Stimulated activated CD4-positive, alpha-beta T cell treated with anti-CD3 and anti-CD28 coated beads, Interleukin-1b, Interleukin-23, amount 100 ng/mL, for 1 hour (primary cell): ENCODE measurements at places on chromosomes 5 and 9.

GRCh38 chr9:134367791-134368490, 41.7 kb downstream of the RXRA start:
- DNase-seq: no peak

DNA sequence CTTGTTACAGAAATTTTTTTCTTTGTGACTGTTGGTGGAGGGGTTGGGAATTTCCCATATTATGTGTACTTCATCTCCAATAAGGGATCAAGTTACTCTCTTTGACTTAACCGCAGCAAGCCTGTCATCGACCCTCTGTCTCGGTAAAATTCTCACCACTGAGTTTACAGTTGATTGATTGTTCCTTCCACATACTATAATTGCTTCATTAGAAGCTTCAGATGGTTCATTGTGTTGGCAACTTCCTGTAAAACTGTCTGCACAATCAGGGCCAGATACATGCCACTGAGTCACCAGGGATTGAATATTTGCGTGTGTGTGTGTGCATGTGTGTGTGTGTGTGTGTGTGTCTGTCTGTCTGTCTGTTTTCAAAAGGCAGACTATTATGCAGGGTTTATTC, 176.6 kb downstream of the ZNF462 start:
- DNase-seq: no peak

DNA sequence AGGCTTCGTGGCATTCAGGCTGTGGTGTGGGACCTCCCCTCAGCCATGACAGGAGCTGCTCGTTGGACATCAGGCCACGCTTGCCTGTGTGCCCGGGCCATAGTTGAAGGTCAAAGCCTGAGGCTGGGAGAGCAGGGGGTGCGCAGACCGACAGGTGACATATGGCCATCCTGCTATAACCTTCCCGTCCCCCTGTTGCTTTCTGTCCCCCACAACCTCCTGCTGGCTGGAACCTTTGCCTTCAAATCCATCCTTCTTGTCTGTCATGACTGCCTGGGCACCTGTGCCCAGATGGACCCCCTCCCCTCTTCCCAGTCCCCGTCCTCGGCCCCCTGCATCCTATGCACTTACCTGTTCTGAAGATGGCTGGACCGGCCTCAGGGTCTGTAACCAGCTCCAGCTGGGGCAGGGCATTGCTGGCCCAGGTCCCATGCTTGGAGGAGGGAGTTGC, 83.2 kb downstream of the WNK2 start:
- no peak for DNase-seq

DNA sequence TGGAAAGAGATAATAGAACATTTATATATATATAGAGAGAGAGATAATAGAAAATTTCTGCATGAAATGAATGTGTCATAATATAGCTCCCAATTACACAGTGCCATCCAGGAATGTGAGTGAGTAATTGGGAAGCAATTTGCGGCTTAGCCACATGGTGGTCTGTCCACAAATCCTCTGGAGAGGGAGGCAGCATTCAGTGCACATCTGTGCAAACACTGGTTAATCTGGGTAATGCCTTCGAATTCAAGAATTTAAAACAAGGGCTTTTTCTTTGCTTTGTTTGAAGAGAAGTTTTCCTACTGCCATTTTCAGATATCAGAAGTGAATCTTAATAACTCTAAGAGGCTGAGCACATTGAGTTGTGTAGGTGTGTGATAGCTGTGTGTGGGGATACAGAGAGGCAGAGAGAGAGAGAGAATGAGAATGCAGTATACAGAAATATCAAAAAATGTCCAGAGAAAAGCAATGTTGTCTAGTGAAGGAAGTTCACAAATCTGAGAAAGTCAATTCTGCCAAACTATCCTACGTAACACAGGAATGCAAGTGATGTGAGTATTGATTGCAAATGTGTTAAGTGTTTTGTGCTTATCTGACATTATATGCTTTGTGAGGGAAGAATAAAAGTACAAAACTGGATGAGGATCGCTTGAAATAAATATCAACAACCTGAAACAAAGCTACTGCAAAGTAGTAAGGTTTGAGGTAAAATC, 134.6 kb downstream of the EDIL3 start:
- DNase-seq: no peak

DNA sequence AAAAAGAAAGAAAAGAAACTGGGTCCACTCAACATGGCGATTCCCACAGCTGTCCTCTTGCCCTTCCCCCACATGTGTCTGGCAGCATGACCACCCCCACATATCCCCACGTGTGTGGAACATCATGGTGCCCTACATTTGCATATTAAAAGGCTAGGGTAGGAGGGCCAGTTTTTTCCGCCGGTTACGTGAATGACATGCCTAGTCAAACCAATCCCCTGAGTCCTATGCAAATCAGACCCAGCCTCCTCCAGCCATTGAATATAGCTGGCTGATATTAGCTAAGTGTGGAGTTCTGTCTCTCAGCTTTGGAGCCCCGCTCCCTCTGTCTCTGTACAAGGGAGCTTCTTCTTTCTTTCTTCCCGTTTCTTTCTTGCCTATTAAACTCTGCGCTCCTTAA, 33.0 kb upstream of the CCDC112 start:
- DNase-seq: no peak

DNA sequence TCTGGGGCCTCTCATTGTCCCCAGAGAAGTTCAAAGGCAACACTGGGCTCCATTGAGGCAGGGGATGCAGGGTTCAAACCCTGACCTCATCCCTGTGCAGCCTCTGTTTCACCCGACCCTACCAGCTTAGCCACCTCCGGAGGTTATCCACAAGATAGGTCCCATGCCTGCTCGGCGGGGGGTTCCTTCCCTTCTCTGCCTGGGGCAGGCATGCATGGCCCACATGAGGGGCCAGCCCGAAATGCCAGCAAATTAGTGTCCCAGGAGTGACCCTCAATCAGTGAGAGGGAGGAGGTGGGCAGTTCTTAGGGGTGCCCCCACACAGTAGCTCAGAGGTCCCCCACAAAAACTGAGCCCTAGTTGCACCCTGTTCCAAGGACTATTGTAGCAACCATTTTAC, 24.8 kb upstream of the FUBP3 start:
- no peak for DNase-seq

DNA sequence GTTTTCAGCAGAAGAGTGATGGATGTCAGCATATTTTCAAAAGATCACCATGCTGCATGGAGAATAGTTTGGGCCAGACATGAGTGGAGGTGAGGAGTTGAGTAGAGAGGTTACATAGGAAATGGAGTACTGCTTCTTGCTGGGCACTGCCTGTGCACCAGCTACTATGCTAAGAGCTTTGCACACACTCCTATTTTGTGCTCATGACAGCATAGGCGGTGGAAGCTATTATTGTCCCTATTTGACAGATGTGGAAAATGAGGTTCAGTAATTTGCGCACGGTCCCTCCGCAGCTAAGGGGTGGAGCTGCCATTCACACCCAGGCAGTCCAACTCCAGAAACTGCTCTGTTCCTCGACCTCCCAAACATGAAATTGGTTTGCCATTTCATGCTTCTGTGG, 67.8 kb downstream of the ENTREP1 start:
- DNase-seq: no peak

DNA sequence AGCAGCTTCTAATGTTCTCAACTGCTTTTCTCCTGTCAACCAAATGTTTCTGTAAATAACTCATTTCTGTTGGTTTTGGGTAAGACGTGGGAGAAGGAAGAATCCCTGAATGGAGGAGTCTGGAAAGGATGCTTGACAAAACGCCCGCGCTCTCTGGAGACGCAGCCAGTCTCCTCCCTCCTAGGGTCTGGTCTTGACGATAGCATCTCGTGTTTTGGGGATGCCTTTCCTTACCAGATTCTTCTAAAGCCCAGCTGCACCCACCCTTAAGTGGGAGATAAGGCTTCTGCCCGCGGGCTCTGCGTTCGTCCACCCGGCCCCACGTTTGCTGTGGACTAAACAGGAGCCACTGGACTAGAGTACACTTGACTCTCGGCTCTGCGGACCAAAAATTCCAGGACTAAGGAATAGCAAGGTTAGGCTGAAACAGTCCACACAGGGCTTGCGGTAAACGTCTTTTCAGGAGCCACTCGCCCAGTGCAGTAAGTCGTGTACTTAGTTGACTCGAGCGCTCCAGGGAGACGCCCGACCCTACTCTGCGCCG, 491 bp upstream of the CTSL start:
- no peak for DNase-seq

DNA sequence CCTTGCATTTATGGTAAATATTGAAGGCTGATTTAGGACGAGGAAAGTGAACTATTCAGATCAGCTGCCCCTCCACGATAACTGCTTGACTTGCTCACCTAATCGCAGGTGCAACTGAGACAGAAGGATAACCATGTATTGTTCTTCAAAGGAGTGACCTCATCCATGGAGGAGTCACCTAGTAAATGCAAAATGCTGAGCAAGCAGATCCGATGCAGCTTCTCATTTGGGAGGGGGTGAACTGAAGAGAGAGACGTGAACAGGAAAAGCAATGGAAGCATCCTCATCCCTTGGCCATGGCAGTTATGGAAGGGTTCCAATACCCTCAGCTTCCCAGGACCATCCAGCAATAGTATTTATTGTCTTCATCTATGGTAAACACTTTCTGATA, 47.5 kb downstream of the RASGRF2 start:
- no peak for DNase-seq

- DNase-seq: no peak
Measured at GRCh38 chr5:112823656-112824055, 37.4 kb upstream of the SRP19 start.

- no peak for DNase-seq
Measured at GRCh38 chr9:37566716-37567115, 9.5 kb downstream of the FBXO10 start.

- DNase-seq: no peak
Measured at GRCh38 chr5:61719124-61719523, 387.1 kb downstream of the ZSWIM6 start.

GRCh38 chr5:40033009-40033408, 608.2 kb upstream of the DAB2 start:
- no peak for DNase-seq

DNA sequence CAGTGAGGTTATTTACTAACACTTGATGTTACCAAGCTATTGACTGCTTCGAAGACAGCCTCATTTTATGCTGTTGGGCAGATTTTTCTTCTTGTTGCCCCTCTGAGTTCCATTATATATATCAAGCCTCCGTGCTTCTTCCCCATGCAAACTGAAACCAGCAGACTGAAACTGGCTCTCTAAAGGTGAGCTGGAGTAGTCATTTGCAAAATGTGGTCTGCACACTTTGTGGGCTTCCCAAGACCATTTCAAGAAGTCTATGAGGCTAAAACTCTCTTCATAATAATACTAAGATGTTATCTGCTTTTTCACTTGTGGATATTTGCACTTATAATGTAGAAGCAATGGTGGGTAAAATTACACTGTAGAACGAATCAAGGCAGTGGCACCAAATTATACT, 13.9 kb downstream of the SLC36A1 start:
- DNase-seq: no peak

DNA sequence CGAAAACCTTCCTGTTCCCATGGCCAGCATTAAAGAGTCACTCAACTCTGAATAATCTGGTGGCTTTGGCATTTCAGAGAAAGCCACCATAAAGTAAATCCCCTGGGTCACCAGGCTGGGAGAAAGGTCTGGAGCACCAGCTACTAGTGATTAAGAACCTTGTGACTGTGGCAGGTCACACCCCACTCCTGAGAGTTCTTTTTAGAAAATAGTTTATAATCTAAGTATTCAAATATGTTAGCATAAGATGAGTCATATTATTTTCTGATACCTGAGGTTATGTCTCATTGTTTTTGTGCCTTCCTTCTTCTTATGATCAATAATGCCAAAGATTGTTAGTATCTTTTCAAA, 351.7 kb downstream of the ARRDC3 start:
- DNase-seq: no peak

DNA sequence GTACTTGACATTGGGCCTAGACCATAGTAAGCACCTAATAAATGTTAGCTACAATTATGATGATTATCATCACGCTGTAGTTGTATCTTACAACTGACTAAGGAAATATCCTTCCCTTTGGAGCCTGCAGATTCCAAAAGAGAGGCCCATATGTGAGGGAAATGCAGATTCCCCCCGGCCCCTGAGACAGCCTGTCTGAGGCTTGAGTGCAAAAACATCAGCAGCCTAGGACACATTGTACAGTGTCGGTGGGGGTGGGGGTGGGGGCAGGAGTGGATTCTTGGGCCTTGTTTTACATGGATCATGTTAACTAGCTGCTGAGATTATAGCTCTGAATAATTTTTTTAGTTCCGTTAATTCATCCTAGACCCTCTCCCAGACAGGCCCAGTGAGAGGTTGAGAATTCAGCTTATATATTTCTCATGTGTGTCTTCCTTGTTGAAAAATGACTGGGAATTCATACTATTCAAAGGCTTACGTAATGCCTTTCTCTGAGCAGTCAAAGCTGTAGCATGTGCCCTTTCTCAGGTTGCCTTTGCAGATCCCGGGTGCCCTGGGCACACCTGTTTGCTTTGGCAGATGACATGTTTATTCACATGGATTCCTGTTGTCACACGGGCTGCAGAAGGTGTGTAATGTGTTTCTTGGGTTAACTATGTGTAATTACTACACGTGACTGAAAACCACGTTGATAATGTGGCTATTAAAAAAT, 262.8 kb downstream of the NR3C1 start:
- DNase-seq: no peak

- DNase-seq: no peak
Measured at GRCh38 chr9:85895685-85896084, 45.3 kb upstream of the NAA35 start.

GRCh38 chr5:38603691-38604090, 47.2 kb upstream of the LIFR start:
- no peak for DNase-seq

- no peak for DNase-seq
Measured at GRCh38 chr5:141753971-141754713, 72.1 kb upstream of the ARAP3 start.

- DNase-seq: no peak
Measured at GRCh38 chr5:161378701-161379100, 167.8 kb downstream of the GABRB2 start.

- no peak for DNase-seq
Measured at GRCh38 chr9:114878879-114879564, 51.4 kb downstream of the TNFSF8 start.

GRCh38 chr5:171420431-171421241, 1.2 kb downstream of the FGF18 start:
- DNase-seq: no peak

- DNase-seq: no peak
Measured at GRCh38 chr9:95132366-95133324, 184.9 kb downstream of the FANCC start.

DNA sequence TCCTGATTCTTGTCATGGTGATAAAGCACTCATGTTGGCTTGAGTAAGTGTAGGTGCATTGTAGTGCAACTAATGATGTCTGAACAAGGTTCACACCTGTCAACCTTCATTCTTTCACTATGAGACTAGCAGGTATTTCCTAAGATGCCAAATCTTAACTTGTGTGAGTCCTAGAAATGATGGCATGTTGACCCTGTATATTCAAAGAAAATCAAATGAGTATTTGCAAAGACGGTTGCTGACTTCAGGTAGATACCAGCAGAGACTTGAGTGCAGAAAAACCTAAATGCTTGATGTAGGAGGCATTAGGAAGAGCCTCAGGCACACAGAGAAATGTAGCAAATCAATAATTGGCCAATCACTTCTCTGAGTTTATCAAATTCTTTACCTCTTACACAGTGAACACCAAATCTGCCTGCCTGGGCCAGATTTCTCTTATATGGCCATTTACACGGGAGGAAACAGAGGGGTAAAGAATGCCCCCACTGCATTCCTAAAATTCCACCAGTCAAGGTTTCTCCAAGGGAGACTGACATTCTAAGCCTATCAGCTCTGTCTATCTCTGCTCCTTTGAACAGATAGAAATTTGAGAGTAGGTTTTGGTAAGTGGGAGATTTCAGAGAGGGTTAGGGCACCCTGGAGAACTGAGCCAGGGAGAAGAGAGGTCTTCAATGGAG, 488.6 kb upstream of the WWC1 start:
- no peak for DNase-seq
